ENCODE measurements at places on chromosomes 7 and 10.

GRCh38 chr7:51352174-51353100 lies 35.8 kb upstream of the COBL start:
- no peak for DNase-seq

GRCh38 chr7:38907766-38908165 lies 1.2 kb downstream of the VPS41 start:
- no peak for DNase-seq

DNA sequence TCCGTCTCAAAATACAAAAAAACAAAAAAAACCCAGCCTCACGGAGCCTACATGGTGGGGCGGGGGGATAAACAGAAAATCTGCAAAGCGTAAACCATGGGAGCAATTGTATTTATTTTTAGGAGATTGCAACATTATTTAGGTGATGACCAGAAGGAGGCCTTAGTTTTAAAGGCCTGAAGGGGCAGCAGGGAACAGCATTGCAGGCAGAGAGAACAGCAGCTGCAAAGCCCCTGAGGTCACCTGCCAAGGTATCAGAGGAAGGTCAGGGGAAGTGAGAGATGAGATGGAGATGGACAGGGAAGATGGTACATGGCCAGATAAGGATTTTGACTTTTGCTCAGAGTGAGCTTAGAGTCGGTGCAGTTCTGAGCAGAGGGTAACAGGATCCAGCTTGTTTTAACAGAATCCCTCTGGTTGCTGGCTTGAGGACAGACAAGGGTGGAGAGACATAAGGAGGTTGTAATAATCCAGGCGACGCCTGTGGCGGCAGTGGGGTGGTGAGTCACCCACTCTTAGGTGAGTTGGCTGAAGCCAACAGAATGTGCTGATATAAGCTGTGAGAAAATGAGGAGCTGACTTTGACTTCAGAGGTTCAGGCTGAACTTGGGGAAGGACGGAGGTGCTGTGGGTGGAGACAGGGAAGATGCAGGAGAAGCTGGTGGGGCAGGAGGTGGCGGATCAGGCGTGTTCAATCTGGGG lies 82.3 kb upstream of the GTF2I start:
- no peak for DNase-seq

GRCh38 chr10:104441329-104442000 lies 87.8 kb downstream of the CFAP58 start:
- peak; percentile 89 for DNase-seq

DNA sequence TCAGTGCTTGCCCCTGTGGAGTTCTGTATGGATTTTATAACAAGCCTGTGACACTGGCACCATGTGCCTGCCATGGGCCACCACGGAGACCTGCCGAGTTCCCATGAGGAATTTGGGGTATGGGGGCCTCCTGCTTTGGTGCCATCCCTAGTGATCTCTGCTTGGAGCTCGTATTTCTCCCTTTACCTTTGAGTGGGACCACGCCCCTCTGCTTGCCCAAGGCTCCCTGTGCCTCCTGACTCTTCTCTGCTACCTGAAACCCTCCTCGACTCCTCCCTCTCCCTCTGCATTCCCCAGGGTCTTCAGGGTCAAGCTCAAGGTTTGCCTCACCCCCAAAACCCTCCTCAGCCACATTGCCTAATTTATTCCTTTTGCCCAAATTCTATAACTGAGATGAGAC lies 225.0 kb downstream of the BUB3 start:
- DNase-seq = no peak

- DNase-seq = no peak
These were observed 42.0 kb downstream of the FAM13C start for GRCh38 chr10:59320355-59320754.

DNA sequence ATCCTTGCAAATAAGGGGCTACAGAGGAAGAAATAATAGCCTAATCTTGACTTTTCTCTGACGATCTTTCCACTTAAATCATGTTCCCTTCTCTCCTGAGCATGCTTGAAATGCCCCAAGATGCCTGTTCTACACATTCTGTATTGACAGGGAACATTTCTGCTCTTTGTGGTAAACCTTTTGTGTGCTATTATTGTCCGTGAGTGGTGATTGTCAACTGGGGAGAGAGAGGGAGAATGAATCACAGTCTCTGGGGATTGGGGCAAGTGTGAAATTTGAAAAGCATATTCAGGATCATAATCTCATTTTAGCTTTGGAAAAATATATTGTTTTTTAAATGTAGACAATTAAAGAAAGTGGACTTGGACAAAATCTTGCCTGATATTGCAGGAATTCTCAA lies 20.6 kb downstream of the UBTD1 start:
- DNase-seq = no peak

- no peak for DNase-seq
These were observed 282.3 kb downstream of the TWIST1 start for GRCh38 chr7:18835001-18835690.

GRCh38 chr10:126156012-126156411 lies 232.3 kb downstream of the ADAM12 start:
- no peak for DNase-seq

DNA sequence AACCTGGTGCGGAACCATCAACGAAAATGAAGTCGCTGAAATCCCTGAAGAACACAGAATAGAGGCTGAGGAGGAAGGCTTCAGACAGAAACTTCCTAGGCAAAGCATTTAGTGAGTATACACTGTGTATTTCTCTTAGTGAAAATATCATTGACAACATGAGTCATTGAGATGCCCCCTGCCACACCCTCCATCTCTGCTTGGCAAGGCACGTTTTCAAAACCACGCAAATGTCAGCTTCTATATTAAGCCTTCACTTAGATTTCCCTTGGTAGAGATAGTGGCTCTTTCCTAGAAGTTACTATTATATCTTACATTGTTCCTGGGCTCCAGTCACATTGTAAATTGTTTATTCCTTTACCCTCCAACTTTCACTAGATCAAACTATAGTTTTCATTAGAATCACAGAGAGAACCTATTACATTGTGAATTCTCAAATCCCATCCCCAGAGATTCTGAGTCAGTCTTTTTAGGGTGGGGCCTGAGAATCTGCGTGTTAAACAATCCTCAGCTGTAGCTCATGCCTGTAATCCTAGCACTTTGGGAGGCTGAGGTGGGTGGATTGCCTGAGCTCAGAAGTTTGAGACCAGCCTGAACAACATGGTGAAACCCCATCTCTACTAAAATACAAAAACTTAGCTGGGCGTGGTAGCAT lies 4.6 kb upstream of the SKAP2 start:
- DNase-seq = no peak

DNA sequence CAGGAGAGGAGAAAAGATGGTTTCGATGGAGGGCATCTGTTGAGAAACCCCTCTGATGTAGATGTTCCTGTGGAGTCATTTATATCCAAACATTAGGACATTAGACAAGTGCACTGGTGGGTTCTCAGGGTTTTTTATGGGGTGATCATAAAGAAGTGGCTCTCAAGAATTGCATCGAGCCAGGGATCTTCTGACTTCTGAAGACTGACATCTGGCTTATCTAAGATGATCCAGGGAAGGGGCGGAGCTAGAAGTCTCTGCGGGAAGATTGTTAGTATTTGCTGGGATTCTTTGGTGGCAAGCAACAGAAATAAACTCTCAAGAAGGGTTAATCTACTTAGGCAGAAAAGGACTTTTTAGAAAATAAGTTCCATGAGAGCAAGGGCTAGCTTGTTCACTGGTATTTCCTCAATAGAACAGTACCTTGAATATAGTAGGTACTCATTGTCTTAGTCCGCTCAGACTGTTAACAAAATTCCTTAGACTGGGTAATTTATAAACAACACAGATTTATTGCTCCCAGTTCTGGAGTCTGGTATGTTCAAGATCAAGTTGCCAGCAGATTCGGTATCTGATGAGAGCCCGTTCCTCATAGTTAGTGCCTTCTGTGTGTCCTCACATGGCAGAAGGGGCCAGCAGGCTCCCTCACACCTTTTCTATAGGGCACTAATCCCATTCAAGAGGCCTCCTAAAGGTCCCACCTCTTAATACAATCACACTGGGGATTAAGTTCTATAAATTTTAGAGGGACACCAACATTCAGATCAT lies 28.5 kb upstream of the SYPL1 start:
- DNase-seq = no peak

- no peak for DNase-seq
These were observed 9.8 kb downstream of the UCMA start for GRCh38 chr10:13224210-13224995.

DNA sequence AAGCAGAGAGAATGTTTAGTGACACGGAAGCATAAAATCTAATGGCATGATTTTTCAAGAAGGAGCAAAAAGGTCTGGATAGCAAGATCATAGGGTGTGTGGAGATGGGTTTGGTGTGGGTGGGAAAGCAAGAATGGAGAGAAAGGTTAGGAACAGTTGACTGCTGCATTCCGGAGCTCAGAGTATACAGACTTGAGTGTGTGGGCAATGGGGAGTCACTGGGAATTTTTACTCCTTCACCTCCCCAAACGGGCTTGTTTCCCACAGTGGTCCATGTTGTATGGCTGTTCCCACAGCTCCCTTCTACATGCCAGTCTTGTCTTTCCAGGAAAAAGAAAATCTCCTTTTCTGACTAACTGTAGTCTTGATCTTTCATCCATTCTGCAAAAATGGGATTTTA lies 122.1 kb downstream of the CDK6 start:
- DNase-seq = no peak

DNA sequence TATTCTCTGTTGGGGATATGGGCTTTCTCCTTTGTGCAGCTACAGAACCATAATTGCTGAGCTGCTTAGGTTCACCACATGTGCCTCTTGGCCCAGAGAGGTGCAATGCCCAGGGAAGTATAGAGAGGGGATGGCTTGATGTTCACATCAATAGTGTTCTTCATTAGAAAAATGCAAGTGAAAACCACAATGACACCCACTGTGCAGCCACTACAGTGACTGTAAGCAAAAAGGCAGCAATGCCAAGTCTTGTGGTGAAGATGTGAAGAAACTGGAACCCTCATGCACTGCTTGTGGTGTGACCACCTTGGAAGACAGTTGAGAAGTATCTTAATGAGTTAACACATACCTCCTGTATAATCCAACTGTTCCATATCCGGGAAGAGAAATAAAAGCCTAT lies 318.9 kb upstream of the ZMIZ1 start:
- no peak for DNase-seq

GRCh38 chr10:7649673-7650300 lies 17.0 kb downstream of the ITIH5 start:
- no peak for DNase-seq

DNA sequence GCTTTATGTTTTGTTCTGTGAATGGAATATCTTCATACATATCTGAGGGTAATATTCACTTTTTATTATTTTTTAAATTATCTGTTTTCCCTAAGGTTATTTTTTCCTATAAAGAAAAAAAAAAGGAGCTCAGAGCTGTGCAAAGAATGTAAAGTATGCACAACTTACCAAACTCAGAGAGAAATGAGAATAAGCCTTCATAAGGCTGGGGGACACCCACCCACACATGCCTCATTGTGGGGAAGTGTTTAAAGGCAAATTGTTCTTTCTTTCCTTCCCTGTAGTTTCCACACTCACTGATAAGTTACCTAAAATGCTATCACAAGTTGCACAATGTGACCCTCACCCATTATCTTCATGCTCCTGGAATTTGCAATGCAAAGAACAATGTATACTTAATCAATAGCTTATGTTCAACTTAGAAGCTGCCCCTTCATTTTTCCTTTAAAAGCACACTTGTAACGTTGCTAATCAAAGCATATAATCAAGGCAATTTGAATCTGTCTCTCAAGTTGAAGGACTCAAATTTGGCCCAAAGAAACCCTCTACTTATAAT lies 108.1 kb downstream of the GNAT3 start:
- no peak for DNase-seq

- DNase-seq = peak; percentile 24
These were observed 14.0 kb upstream of the PTTG1IP2 start for GRCh38 chr7:90455163-90456030.

GRCh38 chr10:84308481-84309304 lies 19.7 kb upstream of the CCSER2 start:
- no peak for DNase-seq

GRCh38 chr10:96491303-96491702 lies 22.4 kb downstream of the TLL2 start:
- DNase-seq = no peak

DNA sequence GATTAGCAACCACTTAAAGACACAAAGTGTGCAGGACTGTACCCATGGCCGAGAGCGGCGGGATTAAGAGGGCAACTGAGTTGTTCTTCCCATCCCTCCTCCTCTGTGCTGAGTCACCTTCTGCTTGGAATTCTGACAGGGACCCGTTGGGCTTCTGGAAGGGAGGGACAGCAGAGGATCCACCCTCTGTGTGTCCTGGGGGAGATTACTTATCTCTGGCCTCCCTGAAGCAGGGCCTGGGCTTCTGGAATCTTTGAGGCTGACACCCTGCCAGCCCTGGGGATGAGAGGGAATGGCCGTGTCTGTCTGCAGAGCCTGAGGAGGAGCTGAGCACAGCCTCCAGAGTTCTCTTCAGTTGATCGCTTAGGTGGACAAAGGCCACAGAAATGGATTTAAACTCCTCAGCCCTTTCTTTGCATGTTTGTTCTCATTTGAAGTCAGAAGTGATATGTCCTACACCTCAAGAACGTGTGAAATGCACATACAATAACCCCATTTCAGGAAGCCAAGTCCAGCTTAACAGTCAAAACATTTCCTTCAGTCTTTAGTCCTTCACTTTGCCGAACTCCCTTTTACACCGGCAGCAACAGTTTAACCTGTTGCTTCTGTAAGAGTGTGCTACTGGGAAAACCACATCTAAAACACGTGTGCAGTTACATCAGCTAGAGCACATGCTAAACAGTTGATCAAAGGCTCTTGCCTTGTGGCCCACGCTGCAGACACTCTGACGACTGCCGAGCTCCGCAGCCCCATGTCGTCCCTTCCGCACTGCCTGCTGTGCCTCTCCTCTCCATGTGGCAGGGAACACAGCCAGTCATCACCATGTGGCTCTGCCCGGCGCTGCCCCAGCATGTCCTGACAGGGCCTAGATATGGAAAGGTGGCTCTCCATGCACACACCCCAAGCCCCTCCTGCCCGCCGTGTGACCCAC lies 55.7 kb downstream of the IKZF1 start:
- no peak for DNase-seq

GRCh38 chr10:115948465-115948864 lies 324.5 kb downstream of the GFRA1 start:
- no peak for DNase-seq

DNA sequence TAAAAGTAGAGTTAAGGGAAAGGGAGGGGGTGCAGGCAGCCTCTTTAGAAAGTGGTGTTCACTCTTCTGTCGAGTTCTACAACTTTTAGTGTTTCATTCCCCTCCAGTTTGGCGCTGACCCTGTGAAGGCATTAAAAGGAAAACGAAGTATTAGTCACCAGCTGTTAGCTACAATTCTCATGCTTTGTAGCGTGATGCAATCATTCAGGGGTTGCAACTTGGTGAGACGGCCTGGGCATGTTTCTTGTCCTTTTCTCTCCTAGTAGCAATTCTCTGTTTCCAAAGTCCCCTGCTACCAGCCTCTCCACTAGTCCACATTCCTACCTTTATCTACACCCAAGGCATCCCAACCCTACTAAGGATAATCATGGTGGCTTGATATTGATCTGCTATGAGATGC lies 33.7 kb upstream of the DGKI start:
- DNase-seq = no peak

DNA sequence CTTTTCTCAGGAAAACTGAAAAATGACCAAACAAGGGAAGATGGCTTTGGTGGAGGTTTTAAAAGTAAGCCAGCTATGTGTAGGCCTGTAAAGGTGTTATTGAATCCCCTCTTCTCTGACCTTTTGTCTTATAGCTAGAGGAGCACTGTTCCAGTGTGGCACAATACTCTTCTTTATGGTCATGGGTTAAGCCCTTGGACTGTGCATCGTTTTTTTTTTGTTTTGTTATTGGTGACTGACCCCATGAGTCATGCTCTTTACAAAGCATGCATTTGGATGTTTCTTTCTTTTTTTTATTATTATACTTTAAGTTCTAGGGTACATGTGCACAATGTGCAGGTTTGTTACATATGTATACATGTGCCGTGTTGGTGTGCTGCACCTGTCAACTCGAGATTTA lies 19.6 kb upstream of the FAM25A start:
- no peak for DNase-seq

GRCh38 chr7:117067340-117067739 lies 114.0 kb downstream of the ST7 start:
- no peak for DNase-seq
